ENCODE measurements at places on chromosomes 6 and 20.

- no peak for DNase-seq
Measured at GRCh38 chr6:33426590-33427511, 7.0 kb downstream of the SYNGAP1 start.

DNA sequence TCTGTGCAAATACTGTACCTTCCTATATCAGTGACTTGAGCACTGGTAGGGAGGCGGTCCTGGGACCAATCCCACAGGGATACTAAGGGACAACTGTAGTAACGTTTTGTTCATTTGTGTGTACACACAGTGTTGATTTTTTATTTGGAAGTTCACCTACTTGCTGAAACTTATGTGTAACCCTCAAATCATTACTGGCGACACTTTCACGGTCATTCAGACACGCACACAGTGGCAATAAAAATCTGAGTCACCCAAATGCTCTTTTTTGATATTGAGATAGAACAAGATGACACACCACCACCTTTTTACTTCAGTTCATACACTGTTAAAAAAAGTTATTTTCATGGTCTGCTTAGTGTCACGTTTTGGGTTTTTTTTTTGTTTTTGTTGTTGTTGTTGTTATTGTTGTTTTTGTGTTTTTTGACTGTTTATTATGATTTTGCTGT, 79.8 kb downstream of the QKI start:
- DNase-seq: no peak

DNA sequence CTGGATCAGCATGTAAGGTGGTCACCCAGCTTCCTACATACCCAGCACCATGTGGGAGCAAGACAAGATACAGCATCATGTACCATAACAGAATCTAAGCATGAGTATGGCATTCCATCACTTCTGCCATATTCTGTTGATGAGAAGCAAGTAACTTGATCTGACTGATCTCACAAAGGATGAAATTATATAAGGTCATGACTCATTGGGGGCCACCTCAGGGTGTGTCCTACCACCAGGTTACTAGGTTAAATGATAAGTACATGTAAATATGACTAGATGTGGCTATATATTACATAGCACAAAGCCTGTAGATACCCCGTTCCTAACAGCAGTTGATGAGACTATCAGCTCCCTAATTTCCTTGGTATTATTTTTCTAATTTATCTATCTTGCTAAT, 213.1 kb downstream of the DOK5 start:
- DNase-seq: no peak

DNA sequence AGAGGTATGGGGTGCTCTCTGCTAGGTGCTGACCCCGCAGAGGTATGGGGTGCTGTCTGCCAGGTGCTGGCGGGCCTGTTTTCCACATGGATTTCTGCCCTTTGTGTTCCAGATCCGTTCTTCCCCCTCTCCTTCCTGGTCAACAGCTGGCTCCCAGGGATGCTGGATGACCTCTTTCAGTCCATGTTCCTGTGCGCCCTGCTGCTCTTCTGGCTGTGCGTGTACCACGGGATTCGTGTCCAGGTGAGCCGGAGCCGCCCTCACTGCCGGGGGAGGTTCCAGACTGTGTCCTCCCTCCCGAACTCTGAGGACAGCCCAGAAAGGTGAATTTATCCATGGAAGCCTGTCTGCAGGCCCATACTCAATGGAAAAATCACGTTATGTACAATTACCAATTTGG, 36.3 kb downstream of the DYNLT1 start:
- no peak for DNase-seq

- DNase-seq: no peak
Measured at GRCh38 chr6:134073161-134073560, 20.7 kb upstream of the SLC2A12 start.

DNA sequence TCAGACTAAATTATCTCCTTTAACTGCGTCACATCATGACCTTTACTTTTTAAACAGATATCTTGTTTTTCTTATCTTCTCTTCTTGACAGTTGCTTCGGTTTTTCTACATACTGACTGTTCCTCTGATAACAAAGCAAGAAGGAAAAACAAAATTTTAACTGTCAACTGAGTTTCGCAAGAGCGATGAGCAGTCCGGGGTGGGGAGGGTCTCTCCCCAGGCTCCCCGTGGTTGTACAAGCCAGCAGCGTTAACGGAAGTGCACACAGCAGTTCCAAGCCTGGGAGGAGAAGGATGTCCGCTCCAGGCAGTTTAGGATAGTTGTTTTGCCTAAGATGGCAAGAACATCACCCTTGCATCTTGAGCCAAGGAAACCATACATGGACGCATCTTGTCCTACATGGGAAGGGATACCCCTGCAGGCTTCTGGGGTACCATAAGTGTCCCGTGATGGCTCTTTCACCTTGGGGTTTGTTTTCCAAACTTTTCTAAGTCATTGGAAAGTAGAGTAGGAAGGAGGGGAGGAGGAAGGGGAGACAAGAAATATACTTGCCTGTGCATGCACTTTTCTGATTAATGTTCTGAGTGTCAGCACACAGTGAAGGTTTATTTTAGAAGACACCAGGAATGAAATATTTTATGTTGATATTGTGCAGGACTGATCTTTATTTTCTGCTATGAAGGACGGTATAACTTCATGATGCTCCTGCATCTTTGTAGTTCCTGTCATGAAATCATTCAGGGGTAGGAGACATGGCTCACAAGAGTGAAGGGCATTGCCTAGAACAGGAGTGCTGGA, 20.8 kb downstream of the SLC24A3 start:
- DNase-seq: no peak

- no peak for DNase-seq
Measured at GRCh38 chr6:137286368-137286767, 67.2 kb upstream of the IFNGR1 start.

GRCh38 chr6:45741437-45742171, 274.1 kb downstream of the CLIC5 start:
- DNase-seq: no peak

DNA sequence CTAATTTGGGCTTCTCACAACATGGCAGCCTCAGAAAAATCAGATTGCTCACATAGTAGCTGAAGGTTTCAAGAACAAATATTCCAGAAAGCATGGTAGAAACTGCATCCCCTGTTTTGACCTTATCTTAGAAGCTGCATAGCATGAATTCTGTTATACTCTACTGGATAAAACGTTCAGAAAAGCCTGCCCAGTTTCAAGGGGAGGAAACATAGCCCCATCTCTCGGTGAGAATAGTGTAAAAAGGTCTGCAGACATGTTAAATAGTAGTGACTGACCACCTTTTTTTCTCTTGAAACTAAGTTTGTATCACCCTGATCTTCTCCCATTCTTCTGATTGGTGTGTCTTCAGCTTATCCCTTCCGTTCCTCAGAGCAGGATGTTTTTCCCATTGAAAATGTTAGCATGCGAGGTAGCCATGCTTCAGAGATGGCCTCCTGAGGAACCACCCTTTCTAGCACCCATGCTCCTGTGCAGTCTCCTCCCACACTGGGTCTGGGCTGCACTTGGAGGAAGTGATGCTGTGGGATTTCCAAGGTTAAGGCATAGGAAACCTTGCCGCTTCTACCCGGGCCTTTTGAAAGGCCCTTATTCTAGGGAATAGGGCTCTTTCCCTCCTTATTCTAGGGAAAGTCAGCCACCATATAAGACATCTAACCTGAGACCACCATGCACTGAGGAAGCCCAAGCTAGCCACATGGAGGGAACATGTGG, 50.1 kb downstream of the MARCKS start:
- DNase-seq: no peak

- DNase-seq: no peak
Measured at GRCh38 chr20:48463916-48464315, 363.9 kb downstream of the PREX1 start.

DNA sequence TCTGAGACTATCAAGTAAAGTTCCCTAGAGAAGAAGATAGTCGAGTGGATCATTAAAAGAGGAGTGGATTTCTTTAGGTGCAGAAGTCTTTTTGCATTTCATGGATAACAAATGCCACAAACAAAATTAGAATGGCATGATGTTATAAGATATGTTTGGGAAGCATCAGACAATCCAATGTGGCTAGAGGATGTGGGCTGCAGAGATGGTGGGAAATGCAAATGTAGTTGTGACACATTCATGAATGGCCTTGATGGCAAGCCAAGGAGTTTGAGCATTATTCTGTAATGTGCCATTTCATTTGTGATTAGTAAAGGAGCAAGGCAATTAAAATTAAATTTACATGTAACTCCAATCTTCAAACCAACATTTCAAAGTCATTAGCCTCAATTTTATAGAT, 211.9 kb downstream of the CENPW start:
- DNase-seq: no peak

- DNase-seq: no peak
Measured at GRCh38 chr20:57475388-57476083, 49.4 kb downstream of the CTCFL start.

DNA sequence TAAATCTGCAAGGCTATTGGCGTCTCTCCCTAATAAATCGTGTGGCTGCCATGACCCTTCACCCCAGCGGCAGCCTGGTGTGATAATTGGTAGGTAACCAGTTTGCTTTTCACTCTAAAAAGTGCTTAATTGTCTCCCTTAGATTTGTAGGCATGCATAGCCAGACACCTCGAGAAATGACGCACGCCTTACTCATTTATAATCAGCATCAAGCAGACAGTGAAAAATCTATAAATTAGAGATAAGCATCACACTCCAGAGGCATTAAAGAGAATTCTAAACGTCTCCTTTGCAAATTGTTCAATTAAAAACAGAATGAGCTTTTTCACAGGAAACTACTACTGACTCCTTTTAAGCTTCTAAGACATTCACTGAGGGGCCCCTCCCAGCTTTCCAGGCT, 110.2 kb upstream of the RPS6KA2 start:
- no peak for DNase-seq

All from type B pancreatic cell (in vitro differentiated cells).